ENCODE measurements at places on chromosomes 2 and 18.

GRCh38 chr2:240402566-240403272, 32.7 kb upstream of the GPC1 start:
- no peak for DNase-seq

DNA sequence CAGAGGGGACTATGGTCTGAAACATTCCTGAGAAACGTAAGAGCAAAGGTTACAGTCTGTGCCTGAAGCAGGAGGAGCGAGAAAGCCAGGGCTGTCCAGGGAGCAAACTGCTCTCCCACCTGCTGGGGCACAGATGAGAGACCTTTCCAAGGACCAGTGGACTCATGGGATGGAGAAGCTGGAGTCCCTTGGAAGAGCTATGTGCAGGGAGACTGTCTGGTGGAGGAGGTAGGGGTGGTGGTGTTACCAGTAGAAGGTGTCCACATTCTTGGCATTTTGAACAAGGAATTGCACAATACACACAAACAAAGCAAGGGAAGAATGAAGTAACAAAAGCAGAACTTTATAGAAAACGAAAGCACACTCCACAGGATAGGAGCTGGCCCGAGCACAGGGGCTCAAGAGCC, 97.9 kb upstream of the CYRIA start:
- no peak for DNase-seq

DNA sequence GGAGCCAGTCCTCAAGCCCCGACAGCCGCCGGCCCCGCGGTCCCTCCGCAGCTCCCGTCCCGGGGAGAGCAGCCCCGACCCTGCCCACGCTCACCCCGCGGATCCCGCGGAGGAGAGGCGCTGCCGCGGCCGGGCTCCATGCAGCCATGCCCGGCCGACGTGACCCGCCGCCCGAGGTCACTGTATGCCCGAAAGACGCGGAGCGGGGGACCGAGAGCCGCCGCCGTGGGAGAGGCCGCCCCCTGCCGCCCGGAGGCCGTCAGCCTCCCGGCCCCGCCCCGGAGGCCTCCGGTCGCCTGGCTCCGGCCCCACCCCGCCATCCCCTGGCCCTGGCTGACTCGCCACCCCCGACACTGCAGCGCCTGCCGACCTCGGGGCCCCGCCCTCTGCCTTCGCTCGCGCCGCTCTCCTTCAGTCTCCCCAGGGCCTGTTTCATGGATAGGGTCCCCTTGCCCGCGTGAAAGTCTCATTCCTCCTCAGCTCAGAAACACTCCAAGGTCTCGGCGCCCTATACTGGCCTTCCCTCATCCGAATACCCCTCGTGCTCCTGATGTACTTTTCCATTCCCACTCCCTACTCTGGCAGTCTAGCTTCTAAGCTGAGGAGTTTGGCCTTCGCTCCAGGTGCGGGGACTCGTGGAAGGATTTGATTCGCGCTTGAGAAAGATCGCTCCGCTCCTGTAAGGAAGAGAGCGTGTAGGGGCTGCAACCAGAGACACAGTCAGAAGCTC, at the start of gene BOLA3:
Gene BOLA3, minus strand, starts transcription at position 186 of the 730 bp plus-strand sequence. Its CDS starts 38 bp downstream, at position 148.
- DNase-seq = peak; percentile 88

DNA sequence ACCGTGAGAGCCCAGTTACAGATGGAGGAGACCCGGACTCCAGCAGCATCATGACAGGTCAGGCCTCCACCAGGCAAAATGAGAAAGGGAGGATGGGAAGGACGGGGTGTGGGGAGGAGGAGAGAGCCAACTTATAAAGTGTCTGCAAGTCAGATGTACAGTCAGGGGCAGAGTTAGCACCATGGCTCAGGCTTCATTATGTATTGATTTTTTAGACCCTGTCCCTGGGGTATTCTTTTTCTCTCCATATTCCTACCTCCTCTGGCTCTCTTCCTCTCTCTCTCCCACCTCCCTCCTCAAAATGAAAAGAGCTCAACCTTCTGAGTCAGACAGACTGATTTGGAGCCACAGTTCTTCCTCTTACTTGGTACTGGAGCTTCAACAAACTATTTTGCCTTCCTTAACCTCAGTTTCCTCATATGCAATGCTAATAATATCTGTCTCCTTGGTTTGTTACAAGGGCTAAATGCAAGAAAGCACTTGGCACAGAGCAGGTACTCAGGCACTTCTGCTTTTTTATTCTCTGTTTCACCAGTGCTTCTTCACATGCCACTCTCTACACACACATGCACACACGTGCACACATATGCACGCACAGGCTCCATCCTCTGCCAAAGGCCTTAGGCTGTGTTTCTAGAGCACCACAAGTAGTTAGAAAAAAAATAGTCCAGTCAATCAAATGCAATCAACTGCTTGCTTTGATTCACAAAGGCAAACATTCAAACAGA, 92.3 kb upstream of the PKDCC start:
- no peak for DNase-seq

GRCh38 chr2:866009-866680, 84.5 kb upstream of the SNTG2 start:
- no peak for DNase-seq

GRCh38 chr2:220904015-220904414, 668.1 kb downstream of the EPHA4 start:
- DNase-seq = no peak

GRCh38 chr18:67919316-67919715, 402.8 kb upstream of the DSEL start:
- no peak for DNase-seq

DNA sequence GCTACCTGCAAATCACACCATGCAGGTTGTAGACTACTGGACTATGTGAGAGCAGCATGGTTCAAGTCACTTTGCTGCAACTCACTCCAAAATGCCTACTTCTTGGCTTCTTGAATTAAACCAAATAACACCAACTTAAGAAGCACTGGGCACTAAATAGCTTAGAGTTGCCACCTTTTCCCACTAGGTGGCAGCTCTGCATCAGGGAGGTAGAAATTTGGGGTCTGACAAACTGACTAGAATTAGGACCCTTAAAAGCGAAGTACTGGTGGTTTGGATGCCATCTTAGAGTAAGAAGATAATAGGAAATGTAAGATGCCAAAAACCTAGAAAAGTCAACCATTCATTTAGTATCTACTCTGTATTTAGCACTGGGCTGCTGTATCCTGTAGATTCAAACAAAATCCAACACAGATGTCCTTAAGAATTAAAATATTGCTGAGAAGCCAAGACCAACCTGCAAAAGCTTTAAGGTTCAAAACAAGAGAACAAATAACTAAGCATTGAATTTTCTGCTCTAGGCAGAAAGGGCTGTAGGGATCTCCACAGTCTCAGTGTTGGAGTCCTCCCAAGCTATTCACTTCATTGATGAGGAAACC, 65.5 kb downstream of the CCBE1 start:
- DNase-seq = no peak

- DNase-seq = no peak
Observed at GRCh38 chr2:21030983-21031968, 12.6 kb downstream of the APOB start.

- DNase-seq = peak; percentile 53
Observed at GRCh38 chr18:26777351-26778053, 88.0 kb downstream of the AQP4 start.

DNA sequence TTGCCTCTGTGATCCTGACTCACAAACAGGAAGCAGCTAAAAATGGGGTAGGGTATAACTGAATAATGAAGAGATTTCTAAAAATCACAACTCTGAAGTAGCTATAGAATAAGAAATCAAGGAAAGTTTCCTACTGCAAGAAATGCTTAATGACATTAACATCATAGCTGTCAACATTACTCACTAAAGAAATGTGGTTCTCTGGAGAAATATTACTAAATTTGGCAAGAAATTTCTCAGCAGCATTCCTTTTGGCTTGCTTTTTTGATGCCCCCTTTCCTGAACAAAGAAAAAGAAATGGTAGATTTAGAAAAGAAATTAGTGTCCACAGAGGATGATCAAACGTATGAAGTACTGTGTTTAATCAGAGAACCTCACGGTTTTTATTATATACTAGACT, 9.5 kb downstream of the PRKRA start:
- DNase-seq = no peak

- DNase-seq = no peak
Observed at GRCh38 chr2:63831176-63831575, 10.5 kb upstream of the UGP2 start.

Measured in left hindlimb (tissue), 1 donor.